ENCODE measurements at places on chromosomes 4 and X. TPM values are rescaled to one million over a fixed set of nuclear protein-coding genes. Genes with fewer than 3 reads are reported as not detected.

DNA sequence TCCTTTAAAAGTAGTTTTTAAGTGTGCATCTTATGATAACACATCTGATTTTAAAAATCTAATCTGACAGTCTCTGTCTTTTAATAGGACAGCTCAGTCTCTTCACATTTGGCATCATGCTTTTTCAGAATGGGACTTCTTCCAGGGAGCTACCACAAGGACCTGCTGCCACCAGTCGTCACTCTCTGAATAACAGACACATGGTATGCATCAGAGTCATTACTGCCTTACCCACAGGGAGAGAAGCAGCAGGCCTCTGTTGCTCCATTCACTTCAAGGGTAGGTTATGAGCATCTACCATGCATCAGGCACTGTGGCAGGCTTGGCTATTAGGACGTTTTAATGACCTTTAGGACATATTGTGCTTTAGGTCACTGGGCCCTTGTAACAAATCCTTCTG lies 50.0 kb upstream of the AFAP1 start:
- DNase-seq: no peak

CEP44 gene
- total RNA-seq: 22.4 TPM

GRCh38 chrX:136689436-136689835 lies 41.5 kb downstream of the CD40LG start:
- DNase-seq: no peak

GRCh38 chr4:14871676-14872430 lies 130.4 kb upstream of the CPEB2 start:
- no peak for DNase-seq

- no peak for DNase-seq
These were observed 18.0 kb downstream of the RUFY3 start for GRCh38 chr4:70739496-70740337.
